ENCODE measurements at places on chromosomes 3 and 15.

GRCh38 chr3:121941592-121941991 lies 47.4 kb downstream of the SLC15A2 start:
- DNase-seq = no peak

- no peak for DNase-seq
Measured at GRCh38 chr3:116591236-116591635, 118.3 kb upstream of the TUSC7 start.

DNA sequence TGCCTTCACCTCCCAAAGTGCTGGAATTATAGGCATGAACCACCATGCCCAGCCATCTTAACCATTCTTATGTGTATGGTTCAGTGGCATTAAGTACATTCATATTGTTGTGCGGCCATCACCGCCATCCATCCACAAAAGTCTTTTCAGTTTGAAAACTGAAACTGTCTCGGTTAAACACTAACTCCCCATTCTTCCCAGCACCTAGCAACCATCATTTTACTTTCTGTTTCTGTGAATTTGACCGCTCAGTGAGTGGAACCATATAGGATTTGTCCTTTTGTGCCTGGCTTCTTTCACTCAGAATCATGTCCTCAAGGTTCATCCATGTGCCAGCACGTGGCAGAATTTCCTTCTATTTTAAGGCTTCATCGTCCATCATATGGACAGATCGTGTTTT lies 5.8 kb downstream of the MCM2 start:
- DNase-seq = no peak

- no peak for DNase-seq
Measured at GRCh38 chr15:41734079-41734478, 40.2 kb upstream of the MAPKBP1 start.

GRCh38 chr3:9653565-9654248 lies 4.4 kb downstream of the MTMR14 start:
- no peak for DNase-seq

DNA sequence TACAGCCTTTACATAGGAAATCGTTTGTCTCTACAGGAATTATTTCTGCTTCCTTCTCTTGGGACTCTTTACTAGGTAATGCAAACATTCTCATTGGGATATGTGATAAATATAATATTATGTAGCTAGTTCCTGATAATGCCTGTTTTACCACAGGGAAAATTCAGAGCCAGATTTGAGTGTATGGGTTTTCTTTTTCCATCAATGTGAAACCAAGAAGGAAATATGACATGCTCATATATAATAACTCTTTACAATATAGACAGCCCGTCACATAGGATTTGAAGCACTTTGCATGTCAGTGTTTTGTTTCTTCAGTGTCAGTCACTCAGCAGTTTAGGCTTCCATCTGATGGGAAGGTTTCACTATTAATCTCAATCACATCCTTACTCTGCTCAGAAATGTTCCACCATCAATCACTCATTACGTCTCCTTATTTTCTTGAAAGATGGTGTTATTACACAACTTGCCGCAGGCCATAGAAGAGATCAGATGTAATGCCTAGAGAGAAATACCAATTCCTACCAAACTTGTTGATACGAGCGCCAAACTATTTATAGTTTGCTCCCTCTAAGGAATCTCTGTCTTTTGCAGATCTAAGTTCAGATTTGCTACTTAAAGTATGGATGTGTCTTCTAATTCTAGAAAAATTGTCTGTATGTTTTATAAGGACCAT lies 314.8 kb downstream of the DIPK2A start:
- no peak for DNase-seq

- DNase-seq = no peak
Measured at GRCh38 chr3:42228796-42229195, 37.2 kb downstream of the CCK start.
